Activated CD4-positive, alpha-beta T cell treated with anti-CD3 and anti-CD28 coated beads, Interleukin-2, amount 50 U/mL, for 48 hours (primary cell): ENCODE measurements at places on chromosomes 7 and 10.

- no peak for DNase-seq
Measured at GRCh38 chr7:91151916-91152315, 112.3 kb upstream of the FZD1 start.

DNA sequence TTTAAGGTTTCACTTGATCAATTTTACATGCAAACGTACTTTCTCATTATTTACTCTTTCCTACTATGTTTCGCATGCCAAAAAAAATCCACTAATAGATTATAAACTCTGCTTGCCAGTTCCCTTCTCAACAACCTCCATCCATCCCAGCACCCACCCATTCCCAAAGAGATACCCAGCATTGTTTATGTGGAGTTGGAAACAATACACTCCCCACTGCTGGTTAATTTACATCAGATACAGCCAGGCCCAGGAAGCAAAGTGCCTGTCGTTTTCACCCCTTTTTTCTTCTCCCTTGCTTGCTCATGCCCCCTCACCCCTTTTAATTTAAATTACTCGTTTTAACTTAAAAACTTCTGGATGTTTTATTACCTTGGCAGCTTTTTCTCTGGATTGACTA is 59.9 kb downstream of the HIBADH start:
- no peak for DNase-seq

DNA sequence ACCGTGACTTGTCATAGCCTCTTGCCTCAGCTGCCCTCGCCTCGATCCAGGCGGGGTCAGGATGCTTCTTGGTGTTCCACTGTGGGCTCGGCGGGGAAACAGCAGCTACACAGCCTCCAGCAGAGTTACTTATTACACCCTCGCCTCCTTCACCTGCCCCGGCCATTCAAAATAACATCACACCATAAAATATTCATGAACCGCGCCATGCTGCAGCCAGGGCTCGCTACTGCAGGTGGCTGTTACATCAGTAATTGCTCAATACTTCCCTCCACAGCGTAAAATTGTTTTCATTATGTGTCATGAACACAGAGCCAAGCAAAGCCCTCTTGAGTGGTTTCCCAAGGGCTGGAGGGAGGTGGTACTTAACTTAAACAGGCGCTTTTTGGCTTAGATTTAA is 241.5 kb upstream of the SP8 start:
- no peak for DNase-seq

DNA sequence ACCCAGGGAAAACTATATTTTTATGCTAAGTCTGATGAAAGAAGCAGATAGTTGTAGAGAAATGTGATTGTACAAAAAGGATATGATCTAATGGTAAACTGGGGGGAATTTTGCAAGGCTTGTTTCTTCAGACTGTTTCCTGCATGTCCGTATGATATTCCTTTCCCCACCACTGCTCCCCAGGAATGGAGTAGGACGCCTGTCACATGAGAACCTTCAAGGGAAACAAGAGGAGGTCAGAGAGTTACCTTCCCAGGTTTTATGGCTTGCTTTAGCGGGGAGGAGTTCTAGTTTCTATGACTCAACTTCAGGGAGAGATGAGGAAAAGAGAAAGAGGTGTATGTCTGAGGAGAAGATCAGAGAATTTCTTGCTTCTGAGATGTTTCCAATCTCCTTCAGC is 16.4 kb upstream of the ITPRID1 start:
- no peak for DNase-seq

- no peak for DNase-seq
Measured at GRCh38 chr7:137325927-137326326, 17.6 kb downstream of the PTN start.

GRCh38 chr10:12531305-12532220 is 182.2 kb downstream of the CAMK1D start:
- DNase-seq, result no peak

DNA sequence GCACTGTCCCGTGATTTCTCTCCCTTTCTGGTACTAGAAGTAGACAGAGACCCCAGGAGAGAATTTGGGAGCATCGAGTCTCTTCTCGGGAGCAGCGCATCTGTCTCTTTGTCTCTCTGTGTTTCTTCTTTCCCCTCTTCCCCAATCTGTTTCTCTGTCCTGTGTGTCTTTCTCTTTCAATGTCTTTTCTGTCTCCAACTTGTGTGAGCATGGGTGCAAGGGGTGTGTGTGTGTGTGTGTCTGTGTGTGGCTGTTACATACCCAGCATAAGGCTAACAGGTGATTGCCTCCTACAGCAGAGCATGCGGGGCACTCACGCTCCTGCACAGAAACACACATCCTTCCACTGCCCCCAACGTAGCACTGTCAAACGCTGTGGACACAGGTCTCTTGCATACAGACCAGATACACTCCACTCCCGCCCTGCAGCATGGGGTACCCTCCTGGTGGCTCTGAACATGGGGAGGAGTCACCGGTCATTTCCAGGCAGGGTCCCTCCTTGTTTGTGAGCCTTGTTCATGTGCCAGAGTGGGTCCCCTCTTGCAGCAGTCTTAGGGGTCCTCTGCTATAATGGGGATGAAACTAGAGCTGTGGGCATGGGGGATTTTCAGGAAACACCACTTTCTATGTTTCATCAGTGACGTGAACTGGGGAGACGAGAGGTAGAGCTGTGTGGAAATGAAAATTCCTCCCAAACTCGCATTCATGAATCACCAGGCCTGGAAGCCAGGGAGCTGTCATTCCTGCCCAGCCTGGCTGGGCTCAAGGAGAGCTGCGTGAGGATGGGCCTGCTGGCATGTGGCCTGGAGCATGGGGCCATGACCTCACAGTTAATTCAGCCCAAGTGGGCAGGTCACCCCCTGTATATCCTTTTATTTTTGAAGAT is 980 bp downstream of the ADAMTS14 start:
- no peak for DNase-seq

GRCh38 chr10:82319074-82319473 is 444.1 kb downstream of the NRG3 start:
- DNase-seq, result no peak

GRCh38 chr7:3300221-3300650 is 816 bp upstream of the SDK1 start:
- peak; percentile 7 for DNase-seq

DNA sequence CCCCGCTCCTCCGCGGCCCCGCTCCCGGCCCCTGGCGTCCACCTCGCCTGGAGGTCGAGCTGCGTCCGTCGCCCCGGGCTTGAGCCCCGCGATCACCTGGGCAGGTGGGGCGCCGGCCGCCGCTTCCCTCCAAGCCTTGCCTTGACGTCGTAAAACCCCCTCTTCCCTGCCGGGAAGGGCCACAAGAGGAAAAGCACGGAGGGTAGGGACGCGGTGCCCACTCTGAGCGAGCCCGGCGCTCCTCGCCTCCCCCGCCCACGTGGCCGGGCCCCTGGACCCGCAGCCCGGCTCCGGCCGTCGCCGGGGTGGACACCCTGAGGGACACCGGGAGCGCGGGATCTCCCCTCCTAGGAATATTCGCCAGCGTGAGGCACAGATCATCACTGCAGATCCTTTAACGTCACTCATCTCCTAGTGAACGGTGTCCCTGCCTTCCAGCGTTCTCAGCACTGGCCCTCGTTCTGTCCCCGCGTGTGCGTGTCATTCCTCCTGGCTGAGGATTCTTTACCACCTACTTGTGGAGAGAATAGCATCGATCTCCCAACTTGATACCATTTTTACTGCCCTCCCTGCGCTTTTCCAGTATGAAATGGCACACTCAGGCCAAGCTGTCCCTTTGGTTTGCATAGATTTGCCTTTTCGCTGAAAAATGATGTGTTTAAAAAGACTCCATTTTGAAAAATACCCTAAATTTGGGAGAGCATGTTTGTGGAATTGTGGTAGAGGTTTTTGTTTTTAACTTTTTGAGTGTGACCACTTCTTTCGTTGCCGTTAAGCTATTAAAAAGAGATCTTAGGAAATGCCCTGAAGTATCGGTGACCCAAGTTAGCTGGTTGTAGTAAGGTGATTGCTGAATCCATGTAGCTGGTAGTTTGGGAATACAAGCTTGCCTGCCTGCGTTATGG is 649 bp downstream of the ACTR3B start:
- peak; percentile 28 for DNase-seq

DNA sequence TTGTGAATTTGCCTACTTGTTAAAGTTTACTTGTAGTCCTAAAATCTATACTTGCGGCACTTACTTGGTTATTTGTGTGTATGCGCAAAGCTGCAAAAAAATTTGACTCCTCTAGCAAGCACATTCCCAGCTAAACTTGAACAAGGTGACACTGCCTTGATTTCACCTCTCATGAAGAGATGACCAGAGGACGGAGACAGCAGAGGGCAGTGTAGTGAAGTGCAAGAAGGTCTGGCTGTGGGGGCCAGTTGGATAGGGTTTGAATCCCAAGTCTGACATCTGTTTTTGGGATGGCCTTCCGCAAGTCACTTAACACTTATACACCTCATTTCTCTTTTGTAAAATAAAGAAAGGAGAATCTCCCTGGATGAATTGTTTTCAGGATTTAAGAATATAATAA is 15.7 kb downstream of the SLK start:
- DNase-seq, result no peak

- DNase-seq, result no peak
Measured at GRCh38 chr7:75966190-75966961, 28.0 kb downstream of the TMEM120A start.

- no peak for DNase-seq
Measured at GRCh38 chr7:49333180-49333881, 409.0 kb downstream of the CDC14C start.

DNA sequence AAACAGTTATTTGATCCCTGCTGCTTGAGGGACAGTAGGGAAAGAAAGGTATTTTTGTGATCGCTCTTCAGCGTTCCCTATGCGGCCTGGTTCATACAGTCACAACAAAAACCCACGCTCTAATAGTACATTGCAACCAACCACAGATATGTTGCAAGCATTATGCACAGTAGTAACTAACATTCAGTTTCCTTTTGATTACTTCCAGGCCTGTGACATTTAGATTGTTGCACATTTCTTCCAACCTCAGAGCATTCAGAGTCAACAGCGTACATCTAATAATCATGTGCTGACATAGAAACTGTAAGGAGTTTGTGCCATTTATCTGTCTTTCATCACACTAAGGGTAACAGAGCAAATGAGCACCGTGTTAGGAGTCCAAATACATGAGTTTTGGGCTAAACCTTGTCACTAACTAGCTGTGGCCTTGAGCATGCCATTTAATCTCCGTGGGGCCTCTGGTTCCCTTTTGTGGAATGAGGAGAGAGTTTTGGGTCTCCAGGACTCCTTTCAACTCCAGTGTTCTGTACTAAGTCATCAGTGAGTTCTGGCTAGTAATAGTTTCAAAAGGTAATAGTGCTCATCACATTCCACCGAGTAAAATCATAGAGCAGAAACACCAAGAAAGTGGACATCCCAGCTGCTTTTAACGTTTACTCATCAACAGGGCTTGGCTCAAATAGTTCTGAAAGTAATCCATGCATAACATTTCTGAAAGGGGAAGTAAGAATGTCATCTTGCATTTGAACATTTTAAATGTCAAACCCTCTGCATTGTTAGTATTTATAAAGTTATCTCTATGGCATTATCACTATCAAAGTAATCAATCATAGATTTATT is 99.0 kb upstream of the FZD1 start:
- no peak for DNase-seq

GRCh38 chr10:11468126-11468742 is 143.2 kb downstream of the USP6NL start:
- no peak for DNase-seq

DNA sequence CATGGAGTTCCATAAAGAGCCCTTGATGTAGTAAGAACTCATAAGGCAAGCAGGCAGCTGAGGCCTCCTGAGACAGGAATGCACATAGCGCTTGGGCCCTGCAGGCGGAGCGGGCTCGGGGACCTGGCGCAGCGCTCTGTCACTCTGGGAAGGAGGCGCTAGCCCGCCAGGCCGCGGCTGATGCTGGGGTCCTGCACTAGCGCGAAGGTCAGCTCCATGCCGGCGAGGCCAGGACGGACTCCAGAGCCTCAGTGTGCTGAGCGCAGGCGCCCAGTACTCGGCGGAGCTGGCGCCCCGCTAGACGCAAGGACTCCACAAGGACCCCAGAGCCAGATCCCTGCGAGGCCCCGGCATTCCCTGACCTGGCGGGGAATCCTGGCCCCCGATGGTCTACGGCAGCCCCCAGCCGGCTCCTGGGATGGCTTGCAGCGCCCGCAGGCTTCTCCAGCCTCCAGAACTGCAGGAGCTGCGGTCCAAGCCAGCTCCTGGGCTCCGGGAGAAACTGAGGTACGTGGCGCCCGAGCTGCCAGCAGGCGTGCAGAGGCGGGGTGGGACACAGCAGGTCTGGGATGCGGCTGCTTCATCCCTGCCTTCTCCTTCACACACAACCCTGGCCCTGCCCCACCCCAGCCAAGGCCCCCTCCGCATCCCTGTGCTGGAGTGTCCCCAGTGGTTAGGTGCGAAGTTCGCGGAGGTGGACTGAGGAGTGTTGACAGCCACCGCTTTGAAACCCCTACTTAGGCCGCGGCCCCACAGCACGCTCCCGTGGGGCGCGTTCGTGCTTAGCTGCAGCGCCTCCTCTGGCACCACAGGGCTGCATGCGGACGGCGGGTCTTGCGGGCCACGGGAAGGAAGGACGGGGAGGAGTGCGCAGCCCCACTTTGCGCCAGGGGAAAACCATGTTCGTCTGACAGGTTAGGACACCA is 761.5 kb upstream of the POM121L12 start:
- no peak for DNase-seq

- no peak for DNase-seq
Measured at GRCh38 chr7:44084701-44085100, 2.4 kb upstream of the POLM start.

- DNase-seq, result no peak
Measured at GRCh38 chr7:30470771-30471170, 7.8 kb downstream of the NOD1 start.

- DNase-seq, result no peak
Measured at GRCh38 chr10:6221192-6221940, 18.6 kb downstream of the PFKFB3 start.

GRCh38 chr7:7992506-7992905 is 23.9 kb downstream of the GLCCI1 start:
- no peak for DNase-seq

GRCh38 chr10:100502926-100503494 is 16.7 kb downstream of the SEC31B start:
- no peak for DNase-seq

- DNase-seq, result no peak
Measured at GRCh38 chr10:43211431-43212042, 55.3 kb downstream of the RASGEF1A start.

DNA sequence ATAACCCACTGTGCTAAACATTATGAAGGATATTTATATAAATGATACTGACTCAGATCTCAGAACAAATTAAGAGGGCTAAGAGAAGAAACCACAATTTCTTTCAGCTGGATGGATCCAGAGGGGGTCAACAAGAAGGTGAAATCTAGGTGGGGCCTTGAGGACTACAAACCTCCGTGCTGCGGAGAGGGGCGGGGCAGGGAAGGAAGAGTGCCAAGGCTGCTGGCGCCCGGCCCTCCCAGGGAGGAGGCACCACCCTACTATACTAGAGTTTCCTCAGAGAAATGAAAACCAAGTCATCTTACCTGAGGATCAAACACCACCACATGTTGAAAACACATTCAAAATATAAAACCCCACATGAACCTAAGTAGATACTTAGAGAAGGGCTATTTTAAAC is 29.3 kb upstream of the CRYGN start:
- no peak for DNase-seq

GRCh38 chr7:123715198-123715597 is 33.6 kb downstream of the WASL start:
- no peak for DNase-seq
